ENCODE measurements at places on chromosomes 3 and 15.

DNA sequence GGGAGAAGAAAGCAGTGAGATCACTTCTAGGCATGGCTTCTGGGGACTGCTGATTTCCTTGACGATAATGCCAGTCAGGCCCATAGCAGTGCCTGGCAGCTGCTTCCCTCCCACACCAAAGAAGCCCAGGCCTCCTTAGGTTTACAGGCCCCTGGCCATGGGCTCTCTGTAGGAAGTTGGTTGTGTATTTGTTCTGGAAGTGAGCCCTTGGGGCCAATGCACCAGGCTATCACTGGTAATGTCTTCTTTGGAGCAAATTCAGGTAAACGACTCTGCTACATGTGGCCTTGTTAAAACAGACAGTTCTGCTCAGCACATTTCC is 89.3 kb downstream of the CCNL1 start:
- DNase-seq: no peak

DNA sequence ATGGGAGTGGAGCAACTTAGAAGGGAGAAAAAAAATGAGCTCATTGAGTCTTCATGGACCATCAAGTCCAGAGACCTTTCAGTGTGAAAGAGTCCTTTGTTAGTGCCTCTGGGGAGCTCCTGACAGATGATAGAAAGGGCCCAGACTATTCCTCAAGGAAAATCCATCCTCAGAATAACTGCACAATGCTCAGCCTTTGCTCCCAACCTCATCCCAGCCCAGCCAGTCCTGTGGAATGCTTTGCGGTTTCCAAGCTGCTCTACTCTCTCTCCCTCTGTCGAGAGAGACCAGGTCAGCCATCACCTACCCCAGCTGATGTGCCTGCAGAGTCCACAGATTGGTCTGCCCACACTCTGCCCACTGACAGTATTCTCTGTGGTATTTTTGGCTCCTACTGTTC is 406.2 kb downstream of the MFSD1 start:
- no peak for DNase-seq

DNA sequence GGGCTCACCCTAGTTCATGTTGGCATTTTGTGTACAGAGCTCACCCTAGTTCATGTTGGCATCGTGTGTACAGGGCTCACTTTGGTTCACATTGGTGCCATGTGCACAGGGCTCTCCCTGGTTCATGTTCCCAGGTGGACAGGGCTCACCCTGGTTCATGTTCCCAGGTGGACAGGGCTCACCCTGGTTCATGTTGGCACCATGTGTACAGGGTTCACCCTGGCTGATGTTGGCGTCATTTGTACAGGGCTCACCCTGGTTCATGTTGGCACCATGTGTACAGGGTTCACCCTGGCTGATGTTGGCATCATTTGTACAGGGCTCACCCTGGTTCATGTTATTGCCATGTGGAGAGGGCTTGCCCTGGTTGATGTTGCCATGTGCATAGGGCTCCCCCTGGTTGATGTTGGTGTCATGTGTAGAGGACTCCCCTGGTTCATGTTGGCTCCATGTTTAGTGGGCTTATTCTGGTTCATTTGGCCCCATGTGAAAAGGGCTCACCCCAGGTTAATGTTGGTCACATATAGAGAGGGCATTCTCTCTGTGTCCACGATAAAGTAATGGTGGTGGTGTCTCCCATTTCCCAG is 31.7 kb upstream of the NR2C2 start:
- DNase-seq: no peak

DNA sequence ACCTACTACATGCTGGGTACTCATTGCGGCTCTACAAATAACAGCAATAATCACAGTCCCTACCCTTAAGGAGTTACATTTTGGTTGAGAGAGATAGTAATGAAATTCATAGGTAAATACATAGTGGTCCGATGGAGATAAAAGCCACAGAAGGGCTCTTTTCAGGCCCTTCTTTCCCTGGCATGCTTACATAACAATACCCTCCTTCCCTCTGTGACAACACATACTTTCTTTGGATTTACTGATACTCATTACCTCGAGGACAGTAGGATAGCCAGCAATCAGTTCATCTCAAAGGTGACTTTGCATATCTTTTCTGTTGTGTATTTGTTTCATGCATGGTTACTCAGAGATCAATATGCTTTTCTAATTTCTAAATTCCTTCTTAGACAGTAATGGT is 54.5 kb downstream of the HSPBAP1 start:
- DNase-seq: no peak

DNA sequence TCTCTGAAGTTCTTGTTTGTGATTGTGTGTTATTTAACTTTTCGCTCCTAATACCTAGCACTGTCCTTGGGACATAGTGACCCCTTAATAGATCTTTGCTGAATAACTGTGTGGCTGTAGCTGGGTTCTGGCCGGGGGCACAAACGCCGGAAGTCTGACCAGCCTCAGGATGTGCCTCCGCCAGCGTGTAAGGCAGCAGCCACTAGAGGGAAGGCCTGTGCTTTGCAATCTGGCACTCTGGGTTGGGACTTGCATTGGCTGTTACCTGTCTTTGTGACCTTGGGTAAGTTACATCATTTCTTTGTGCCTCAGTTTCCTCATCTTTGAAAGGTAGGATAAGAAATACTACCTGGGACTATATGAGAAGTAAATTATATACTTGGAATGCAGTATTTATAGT is 158.7 kb downstream of the GHSR start:
- no peak for DNase-seq

DNA sequence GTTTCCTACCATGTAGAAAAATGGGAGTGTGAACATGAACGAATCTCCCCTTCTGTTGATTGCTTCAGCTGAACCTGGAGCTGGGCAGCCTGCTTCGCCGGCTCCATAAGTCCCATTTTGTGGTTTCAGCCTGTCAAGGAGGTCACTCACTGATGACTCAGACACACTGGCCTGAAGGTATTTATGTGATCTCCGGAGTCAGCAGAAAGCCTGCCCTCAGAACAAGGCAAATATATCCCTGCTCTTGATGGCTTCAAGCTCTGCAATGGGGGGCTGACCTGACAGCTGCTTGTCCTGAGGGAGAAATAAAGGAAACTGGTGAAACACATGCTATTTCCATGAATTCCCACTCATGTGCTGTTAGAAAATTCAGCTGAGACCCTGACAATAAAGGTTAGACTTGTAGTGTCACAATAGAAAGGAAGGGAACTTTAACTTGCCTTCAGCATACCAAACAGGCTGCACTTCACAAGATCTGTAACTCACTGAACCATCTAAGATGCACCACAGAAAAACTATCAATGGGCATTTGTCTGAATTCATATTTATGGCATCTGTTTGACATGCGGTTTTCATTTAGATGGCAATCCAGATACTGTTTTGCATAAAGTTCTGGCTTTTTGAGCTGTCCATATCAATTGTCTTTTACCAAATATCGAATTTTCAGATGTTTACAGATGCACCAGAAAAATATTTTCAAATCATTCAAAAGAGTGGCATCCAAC is 282.0 kb upstream of the VEPH1 start:
- DNase-seq: no peak
